ENCODE measurements at places on chromosomes 7 and 10. TPM values are rescaled to one million over a fixed set of nuclear protein-coding genes. Genes with fewer than 3 reads are reported as not detected.
A peak's percentile ranks its signal among the peaks of the same experiment; 100 is the strongest.

DNA sequence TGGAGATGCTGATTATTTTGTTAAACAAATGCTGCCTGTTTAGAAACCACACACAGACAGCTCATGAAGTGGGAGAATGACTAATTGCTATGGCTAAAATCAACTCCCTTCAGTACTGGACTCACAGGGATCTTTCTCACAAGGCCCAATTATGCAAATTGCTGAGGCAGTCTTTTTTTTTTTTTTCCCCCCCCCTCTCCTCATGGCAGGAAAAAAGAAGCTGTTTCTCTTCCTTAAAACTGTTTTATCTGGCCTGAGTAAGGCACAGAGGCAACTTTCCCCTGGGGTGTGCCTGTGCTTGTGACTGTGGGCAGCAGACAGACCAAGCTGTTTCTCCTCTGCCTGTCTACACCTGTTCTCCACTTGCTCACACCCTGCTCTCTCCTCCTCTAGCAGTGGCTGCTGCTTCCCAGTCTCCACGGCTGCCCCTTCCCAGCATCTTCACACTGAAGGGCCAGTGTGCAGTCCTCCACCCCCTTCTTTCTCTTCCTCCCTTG lies 65.4 kb upstream of the STEAP1B start:
- DNase-seq: peak; percentile 69

DNA sequence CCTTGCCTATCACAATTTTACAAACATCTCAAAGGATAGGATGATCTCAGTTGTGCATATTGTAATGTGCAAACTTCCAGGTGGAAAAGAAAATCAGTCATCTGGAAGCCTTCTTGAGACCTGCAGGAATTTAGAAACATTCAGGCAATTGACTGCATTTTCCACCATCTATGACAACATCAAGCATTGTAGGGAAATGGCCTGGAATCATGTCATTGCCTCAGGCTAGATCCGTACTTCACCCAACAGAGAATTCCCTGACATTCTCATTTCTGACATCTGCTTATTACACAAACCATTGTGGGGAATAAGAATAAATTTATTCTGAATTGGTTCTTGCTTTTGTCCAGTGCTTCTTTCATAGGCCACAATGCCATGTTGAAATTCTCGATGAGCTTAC lies 124.9 kb upstream of the NPVF start:
- DNase-seq: no peak

GRCh38 chr10:131584287-131584686 lies 272.8 kb upstream of the TCERG1L start:
- DNase-seq: no peak

DNA sequence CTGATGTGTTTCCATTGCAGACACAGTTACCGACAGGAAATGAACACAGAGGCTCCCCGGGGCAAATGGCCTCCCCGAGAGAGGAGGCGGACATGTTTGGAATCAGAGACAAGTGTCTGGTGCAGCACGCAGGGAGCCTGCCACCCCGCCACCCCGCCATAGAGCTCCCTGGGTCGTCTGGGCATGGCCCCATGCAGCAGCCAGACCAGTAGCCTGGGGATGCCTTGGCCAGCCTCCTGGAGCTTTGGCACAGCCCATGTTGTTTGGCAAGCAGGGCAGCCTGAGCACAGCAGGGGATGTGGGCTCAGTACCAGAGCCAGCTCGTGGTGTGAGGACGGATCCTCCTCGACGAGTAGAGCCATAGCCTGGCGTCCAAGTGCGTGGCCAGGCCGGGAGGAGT lies 80.8 kb downstream of the NKX6-2 start:
- no peak for DNase-seq

Gene OIT3
- total RNA-seq: not detected

Gene PDIA4
- 308 TPM for total RNA-seq
